ENCODE measurements at places on chromosomes 6 and 20. TPM values are rescaled to one million over a fixed set of nuclear protein-coding genes. Genes with fewer than 3 reads are reported as not detected.

GRCh38 chr6:108211671-108212070 is 45.8 kb downstream of the NR2E1 start:
- DNase-seq = no peak

MYB gene
- total RNA-seq = 0.16 TPM

RAB5IF gene
- total RNA-seq = 122 TPM

DNA sequence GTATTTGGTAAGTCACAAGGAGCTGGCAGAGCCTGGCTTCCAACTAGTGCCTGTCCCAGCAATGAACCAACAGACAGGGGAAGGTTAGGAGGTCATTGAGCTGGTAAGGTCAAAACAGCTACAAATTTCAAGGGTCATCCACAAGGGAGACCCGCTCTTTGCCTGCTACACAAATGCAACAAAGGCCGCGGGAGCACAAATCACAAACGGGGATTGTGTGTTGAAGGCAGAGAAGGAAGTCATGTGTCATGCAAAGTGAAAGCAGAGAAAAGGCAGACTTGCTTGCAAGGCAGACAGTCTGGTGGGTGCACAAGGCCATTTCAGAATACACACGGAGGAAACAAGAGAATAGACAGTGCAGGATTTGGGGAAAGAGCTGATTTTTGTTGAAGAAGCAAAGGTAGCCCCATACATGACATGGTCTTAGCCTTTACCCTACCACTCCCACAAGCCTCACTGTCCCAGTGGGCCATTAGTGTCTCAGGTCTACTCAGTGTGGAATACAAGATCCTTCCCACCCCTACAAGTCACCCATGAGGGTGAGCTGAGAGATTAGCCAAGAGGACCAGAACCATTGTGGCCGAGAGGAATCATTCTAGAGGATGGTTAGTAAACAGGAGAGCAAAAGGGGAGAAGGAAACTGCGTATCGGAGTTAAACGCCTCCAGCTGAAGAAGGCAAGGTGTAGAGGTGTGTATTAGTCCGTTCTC is 18.1 kb upstream of the SAMHD1 start:
- DNase-seq = no peak

DNA sequence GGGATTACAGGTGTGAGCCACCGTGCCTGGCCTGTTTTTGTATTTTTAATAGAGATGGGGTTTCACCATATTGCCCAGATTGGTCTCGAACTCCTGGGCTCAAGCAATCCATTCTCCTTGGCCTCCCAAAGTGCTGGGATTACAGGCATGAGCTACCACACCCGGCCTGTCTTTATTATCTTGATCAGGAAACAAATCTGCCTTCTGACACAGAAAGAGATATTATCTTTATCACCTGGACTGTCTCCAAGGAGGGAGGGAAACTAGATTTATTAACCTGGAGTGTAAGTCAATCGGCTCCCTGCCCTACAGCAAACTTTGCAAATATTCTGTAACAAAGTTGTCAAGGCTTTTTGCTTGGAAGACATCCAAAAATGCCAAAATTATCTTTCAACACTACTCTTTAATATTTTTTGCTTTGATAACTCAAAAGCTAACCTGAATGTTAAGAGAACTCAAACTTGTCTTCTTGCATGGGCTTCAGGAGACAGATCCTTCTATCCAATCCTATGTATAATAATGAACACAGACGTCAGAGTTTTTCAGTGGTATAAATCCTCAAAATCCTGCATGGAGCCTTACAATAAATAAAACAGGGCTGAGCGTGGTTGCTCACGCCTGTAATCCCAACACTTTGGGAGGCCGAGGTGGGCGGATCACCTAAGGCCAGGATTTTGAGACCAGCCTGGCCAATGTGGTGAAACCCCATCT is 85.0 kb upstream of the LOC128125822 start:
- no peak for DNase-seq

HSPA12B gene
- total RNA-seq = not detected

DNA sequence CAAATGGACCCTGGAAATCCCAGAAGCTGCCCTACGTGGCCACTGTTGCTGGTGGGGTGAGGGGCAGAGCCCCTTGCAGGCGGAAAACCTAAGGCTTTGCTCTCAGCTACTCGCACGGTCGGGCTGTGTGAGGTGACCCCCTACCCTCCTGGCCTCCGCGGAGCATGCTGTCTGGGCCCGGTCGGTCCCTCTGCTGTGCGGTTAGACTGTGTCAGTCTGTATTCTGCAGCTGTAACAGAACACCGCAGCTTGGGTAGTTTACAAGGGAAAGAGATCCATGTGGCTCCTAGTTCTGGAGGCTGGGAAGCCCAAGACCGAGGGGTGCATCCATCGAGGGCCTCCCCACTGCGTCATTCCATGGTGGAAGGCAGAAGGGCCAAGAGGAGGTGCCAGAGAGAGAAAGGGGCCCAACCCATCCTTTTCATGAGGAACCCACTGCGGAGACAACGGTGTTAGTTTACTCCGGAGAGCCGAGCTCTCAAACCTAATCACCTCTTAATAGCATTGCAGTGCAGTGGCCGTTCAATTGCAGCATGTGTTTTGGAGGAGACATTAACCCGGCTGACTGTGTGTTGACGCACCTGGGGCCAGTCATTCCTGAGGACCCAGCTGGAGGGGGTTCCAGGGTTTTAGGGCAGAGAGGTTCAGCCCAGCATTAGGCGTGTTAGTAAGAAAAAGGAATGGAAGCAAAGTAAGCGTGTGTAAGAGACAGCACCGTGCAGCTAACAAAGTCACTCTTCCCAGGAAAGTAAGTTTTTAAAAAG is 18.3 kb downstream of the COL9A3 start:
- DNase-seq = no peak

DNA sequence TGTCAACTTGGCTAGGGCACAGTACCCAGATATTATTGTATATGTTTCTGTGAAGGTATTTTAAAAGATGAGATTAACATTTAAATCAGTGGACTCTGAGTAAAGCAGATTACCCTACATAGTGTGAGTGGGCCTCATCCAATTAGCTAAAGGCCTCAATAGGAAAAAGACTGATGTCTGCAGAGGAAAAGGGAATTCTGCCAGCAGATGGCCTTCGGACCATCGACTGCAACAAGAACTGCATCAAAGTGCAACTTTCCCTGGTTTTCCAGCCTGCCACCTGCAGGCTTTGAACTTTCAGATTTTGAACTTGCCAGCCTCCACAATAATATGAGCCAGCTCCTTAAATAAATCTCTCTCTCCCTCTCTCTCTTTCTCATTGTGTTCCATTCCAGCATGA is 80.5 kb downstream of the IMPG1 start:
- DNase-seq = no peak

GRCh38 chr20:856361-856775 is 22.9 kb downstream of the FAM110A start:
- DNase-seq = peak; percentile 95

- DNase-seq = no peak
These were observed 213.8 kb upstream of the ZFP64 start for GRCh38 chr20:52405417-52405816.

HTR1E gene
- not detected for total RNA-seq

GRCh38 chr6:96645106-96645505 is 82.2 kb downstream of the FHL5 start:
- no peak for DNase-seq

DNA sequence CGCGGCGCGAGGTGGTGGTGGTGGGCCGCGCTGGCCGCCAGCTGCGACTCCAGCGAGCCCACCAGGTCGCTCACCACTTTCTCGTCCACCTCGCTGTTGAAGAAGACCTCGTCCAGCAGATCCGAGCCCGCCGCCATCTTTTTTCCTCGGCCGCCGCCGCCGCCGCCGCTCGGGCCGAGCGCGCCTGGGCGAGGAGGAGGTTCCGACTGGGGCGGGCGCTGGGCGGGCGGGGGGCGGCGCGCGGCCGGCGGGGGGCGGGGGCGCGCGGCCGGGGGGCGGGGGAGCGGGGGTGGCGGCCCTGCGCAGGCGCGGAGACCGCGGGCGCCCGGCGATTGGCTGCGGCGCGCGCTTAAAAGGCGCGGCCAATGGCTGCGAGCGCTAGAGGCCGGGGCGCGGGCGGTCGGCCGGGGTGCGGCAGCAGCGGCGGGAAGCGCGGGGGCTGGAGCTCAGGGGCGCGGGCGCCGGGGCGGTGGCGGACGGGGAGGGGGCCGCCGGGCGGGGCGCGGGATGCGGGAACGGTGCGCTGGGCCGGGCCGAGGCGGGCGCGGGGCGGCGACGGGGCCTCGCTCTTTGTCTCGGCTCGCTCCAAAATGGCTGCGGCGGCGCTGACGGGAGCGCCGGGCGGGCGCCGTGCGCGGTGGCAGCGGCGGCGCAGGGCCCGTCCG is at the start of gene TAF4:
Gene TAF4 (minus strand): TSS at position 208 of the 665 bp plus-strand sequence. CDS start 71 bp downstream, at position 137.
- peak; percentile 72 for DNase-seq

CST9L gene
- total RNA-seq = not detected

DNA sequence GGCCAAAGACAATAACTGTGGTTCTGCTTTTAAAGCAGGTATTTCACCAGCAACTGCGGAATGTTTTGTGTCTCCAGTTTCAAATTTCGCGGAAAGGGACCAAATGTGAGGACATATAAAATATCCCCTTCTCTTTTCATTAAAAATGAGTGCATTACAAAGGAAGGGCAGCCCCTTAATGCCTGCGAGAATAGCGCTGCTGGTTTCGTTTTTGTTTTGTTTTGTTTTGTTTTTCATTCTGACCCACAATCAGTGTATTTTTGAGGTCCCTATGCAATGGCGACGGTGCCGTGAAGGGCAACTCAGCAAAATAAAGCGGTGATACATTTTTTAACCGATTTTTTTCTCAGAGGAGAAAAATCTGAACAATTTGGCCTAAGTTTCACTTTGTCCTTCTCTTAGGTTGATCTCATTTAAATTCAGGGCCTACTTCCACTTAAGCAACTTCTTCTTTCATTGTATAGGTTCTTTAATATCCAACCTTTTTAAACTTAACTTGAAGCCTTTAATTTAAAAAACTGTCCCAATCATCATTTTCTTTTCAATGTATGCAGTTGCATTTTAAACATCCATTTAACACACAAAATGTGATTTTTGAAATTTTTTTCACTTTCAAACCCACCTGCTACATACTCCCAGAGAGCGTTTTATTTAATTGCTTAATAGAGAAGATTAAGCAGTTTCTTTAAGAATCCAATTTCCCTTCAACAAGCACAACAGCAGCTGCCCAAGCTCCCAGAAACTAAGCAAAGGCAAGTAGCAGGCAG is 2.9 kb upstream of the HIVEP2 start:
- DNase-seq = no peak

LAMP5 gene
- not detected for total RNA-seq

DNA sequence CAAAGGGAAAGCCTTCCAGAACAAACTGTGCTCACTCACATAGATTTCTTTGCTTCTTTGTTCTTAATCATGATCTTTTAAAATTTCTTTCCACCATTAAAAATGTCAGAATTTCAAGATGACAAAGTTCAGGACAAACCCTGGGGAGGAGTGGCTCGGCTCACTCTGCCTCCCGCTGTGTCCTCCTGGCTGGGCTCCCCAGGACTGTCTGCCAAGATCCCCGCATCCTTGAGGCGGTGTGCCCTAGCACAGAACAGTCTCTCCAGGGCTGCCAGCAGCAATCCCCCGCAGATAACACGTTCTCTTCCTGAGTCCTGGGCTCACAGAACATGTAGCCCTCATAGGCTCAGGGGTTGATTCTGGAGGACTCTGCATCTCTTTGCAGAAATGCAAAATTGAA is 98.4 kb upstream of the KCNG1 start:
- no peak for DNase-seq

DNA sequence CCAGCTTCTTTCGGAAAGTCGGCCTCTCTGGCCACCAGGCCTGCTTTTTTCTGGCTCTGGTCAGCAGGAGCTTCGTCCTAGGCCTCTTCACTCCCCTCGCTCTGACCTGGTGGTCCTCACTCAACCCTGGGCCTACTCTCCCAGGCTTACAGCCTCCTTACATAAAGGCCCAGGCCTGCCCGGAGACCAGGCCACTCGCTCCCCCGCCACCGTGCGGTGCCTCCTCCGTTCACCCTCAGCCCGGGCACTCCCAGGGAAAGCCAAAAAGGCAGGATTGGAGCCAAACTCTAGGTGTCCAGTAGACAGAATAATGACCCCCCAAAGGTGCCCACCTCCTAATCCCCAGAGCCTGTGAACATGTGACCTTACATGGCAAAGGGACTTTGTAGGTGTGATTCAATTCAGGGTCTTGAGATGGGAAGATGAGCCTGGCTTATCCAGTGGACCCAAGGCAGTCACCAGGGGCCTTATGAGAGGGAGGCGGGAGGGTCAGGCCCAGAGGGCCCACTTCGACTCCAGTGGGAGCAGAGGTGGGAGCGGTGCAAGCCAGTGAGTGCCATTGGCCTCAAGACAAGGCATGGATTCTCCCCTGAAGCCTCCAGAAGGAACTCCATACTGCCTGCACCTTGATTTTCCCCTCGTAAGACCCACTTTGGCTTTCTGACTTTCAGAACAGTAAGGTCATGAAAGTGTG is 118.6 kb upstream of the PTPN1 start:
- no peak for DNase-seq

STX7 gene
- total RNA-seq = 33.1 TPM

PLCB1 gene
- total RNA-seq = 3.9 TPM

ID4 gene
- 13.6 TPM for total RNA-seq
